ENCODE measurements at places on chromosomes 1 and 21.

GRCh38 chr1:65393347-65393746 lies 27.1 kb upstream of the LEPR start:
- DNase-seq: no peak

GRCh38 chr1:235855811-235856429 lies 10.8 kb downstream of the LYST start:
- no peak for DNase-seq

DNA sequence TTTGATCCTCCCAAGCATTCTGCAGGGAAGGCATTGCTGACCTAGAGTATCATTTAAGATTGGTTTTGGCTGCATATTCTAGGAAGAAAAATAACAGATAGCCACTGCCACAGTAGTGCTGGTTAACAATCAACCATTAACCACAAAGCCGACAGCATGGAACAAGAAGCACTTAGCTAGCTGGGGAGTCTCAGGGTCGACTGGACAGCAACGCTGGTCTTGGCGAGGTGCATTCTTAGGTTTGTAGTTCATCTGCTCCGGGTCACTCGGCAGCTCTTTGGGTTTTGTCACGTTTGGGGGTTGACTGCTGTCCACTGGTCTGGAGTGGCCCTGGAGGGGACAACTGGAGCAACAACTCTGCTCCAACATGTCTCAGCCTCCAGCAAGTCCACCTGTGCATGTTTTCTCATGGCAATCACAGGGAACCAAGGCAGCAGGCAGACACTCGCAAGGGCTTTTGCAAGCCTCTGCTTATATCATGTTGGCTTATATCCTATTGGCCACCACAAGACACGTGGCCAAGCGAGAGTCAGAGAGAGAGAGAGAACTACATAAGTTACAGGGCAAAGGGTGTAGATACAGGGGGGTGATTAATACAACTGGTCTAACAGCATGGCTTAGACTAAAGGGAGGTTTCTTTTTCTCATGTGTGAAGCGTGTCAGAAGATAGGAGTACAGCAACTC lies 99.5 kb downstream of the LACTBL1 start:
- DNase-seq: no peak

DNA sequence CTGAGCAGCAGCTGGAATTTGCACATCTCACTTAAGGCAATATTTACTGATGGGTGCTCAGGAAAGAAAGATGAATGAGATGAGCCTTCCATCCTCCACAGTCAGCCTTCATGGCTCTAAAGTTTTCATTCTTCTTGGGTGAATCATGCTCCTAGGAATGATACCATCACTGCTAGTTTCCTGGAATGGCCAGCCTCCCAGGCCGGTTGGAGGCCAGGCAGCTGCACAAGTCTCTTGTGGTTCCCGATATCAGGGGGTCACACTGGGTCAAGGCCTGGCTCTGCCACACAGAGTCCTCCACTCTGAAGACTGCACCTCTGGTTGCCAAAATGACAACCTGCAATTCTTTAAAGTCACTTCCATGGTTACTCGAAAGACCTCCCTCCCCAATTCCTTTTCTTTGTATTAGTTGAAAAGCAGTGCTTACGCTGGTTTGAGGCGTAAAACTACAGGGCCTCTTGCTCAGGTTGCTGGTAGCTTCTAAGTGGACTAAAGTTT lies 46.2 kb upstream of the PALMD start:
- no peak for DNase-seq

DNA sequence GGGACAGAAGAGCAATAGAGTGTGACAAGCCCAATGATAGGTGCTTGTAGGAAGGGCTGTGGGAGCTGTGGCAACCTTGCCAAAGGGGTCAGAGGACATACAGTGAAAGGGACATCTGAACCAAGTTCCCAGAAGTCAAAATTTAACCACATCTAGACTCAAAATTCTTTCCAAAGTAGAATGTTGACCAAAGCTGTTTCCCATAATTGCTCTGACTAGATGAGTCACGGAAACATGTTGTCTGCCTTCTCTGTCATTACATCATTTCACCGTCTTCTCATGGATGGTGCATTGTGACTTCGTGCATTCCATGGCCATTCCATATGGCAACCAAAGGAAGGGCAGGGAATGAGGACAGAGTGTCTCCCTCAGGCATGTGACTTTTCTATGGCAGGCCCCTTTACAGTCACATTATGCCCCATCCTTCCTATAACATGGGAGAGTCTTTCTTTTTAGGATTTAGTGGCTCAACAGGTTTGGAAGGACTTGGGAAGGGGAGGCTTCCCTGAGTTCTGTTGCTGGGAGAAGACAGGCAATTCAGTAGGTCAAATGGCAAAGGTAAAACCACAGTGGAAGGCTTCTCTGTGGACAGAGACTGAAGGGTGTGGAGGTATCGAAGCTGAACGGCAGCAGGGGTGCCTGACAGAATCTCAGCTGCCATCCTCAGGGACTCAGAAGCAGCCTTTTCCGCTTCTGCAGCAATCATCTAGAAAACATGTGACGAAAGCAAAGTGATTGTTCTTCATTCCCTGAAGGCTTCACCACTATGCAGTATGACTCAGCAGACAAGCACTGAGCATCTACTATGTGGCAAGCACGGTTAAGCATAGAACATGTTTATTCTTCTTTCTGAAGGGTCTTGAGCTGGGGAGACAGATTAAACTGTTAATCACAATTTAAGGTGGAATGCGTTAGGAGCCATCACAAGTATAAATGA lies 24.7 kb downstream of the NPHS2 start:
- DNase-seq: no peak

DNA sequence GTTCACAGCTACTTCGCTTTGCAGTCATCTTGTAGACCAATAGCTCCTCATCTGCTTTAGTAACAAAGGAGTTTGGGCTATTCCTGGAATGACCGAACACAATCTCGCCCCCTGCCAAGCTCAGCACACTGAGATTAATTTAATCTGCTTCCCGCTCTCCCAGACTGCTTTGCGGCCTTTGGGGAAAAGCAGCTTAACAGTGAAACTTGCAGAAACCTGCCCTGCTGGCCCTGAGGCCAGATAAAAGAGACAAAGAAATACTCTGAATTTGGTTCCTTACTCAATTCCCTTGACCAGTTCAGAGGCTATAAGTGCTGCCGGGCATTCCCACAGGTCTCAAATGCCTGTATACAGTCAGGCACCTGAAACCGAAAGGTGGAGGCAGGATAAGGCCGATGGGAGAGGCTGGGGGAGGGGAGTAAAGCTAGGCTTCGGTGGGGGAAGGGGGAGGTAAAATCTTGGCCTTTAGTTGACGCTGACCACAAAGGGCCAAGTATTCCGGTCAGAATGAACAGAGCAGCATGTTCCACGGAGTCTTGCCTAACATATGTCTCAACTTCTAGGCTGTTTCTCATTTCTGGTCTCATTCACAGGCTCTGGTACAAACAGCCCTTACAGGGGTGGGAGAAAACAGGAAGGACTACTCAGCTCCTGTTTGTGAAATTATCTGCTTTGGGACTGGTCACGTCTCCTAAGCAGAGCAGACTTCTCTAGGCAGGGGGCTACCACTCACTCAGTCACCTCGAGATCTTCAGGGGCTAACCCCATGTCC lies 17.7 kb upstream of the A3GALT2 start:
- peak; percentile 76 for DNase-seq

DNA sequence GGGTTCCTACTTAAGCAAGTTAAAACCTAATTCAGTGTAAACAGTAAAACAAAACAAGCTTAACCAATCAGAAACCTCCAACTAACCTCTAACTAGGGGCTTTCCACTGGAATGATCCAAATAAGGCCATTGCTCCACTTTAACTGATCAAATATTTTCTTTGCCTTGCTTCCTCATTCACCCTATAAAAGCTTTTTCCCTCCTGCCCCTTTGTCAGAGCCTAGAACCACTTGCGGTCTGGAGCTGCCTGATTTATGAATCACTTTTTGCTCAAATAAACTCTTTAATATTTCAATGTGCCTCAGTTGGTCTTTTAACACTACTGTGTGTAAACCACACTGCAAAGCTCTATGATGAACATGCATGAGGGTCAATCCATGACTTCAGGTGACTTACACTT lies 4.5 kb upstream of the FAM89A start:
- DNase-seq: no peak

DNA sequence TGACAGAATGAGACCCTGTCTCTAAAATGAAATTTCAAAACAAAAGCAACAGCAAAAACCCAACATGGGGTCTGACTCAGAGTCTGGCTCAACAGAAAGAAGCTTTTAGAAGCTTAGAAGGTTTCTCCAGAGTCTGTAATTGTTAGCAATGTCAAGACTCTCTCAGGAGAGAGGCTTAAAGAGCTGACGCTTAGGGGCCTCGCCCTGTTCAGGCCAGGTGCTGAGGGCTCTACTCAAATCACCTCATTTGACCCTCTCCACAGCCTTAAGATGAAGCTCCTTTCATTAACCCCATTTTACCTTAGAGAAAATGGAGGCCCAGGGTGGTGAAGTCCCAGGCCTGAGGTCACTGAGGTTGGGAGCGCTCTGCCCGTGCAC lies 5.3 kb upstream of the KIF17 start:
- DNase-seq: no peak

DNA sequence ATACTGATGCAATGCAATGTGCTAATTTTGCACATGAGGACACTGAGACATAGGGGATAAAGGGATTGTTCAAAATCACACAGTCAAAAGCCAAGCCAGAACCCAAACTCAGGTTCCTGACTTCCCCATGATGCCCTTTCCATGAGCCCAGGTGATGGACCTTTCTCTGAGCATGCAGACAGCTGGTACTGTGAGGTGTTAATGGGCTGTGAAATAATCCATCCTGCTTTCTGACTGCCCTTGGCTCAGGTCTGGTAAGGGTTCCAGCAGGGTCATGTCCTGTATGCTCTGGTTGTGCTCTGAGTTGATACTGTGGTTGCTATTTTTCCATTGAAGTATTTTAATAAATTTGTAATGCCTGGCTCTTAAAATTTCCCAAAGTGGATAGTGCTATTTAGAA lies 50.0 kb downstream of the CNIH3 start:
- DNase-seq: no peak

GRCh38 chr1:112507336-112507735 lies 1.4 kb upstream of the WNT2B start:
- no peak for DNase-seq

GRCh38 chr1:22122273-22123070 lies 20.4 kb downstream of the WNT4 start:
- no peak for DNase-seq

- DNase-seq: no peak
Measured at GRCh38 chr21:44649521-44650100, 3.4 kb downstream of the KRTAP10-11 start.

GRCh38 chr1:170290991-170291390 lies 145.2 kb downstream of the NTMT2 start:
- DNase-seq: no peak

DNA sequence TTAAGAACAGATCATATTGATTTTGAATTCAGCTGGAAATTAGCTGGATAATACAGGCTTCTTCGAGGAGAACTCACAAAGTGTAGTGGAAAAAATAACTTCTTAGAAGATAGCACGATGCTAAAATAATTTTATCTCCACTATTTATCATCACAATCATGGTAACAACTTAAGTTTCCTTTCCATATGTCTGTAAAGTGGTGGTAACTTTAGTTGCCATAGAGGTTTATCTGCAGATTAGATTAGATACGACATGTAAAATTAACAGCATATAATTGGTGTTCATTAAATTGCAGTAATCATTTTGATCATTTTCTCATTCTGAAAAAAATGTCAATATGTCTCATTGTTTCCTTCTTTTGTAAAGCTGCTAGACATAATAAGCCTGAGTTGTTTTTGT lies 921.5 kb downstream of the KCNT2 start:
- DNase-seq: no peak

- no peak for DNase-seq
Measured at GRCh38 chr1:81547261-81547911, 253.3 kb upstream of the ADGRL2 start.

GRCh38 chr1:209593747-209594146 lies 10.2 kb downstream of the CAMK1G start:
- no peak for DNase-seq

DNA sequence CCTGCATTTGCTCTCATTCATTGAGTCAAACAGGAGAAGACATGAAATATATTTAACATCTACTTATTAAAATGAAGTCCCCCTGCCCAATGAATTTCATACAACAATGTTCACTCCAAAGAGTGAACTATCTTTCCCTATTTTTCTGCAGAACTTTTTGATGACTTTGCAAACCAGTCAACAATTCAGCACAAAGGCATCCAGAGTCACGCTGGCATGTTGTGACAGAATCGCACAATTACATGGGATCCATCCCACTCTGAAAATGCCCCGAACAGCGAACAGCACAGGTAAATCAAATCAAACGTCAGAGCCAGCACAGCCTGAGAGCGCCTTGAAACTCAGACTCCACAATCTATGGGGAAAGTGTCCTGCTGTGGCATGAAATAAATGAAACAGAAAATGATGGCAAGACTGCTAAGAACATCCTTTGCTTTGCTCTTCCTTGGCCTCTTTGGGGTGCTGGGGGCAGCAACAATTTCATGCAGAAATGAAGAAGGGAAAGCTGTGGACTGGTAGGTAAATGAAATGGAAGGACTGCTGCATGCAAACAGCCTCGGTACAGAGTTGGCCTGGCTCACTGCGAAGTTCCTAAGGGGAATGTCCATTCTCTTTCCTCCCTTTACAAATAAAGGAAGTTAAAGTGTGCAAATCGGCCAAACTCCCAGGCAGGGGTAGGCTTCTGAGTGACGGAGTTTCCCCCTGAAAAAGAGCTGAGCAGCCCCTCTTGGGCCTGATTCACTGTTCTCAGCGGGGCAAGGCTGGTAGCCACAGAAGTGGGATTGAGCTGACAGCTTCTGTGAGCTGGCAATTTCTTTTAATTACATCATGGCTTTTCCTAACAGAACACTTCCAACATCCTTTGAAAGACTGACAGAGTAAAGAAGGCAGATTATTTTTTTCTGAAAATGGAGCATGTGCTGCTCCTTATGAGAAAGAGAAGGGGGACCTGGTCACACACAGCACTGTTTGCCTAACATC lies at the start of gene DNASE2B:
Gene DNASE2B, plus strand, starts transcription at position 310 of the 981 bp plus-strand sequence. Its CDS starts 81 bp downstream, at position 391.
- DNase-seq: no peak

GRCh38 chr1:11670747-11671146 lies 6.7 kb downstream of the FBXO6 start:
- DNase-seq: no peak

GRCh38 chr1:89310505-89310904 lies 37.8 kb upstream of the GBP5 start:
- DNase-seq: no peak

DNA sequence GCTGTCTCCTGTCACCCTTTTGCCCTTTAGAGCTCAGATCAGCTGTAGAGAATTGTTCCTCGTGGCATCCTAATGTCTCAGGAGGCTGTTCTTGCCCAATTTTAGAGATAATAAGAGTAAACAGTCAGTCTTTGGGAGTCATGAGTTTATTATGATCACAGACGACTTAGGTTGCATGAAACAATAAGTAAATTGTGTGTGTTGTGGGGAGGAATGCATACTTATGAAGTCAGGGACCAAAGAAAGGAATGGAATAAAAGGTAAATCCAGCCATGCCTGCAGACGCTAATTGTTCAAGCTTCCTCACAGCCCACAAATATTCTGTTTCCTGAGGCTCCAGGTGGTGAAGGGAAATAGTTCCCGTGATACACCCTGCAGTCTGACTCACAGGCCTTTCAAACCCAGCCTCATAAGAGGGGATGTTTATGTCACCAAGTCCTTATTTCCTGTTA lies 897 bp downstream of the EPHX4 start:
- DNase-seq: no peak
